NCI-H1694 treated with DMSO at 0.1 percent for 48 hours (cell line): ENCODE measurements at places on chromosomes 6 and 20.

GRCh38 chr20:54650052-54650719, 174.8 kb downstream of the DOK5 start:
- DNase-seq, result no peak

DNA sequence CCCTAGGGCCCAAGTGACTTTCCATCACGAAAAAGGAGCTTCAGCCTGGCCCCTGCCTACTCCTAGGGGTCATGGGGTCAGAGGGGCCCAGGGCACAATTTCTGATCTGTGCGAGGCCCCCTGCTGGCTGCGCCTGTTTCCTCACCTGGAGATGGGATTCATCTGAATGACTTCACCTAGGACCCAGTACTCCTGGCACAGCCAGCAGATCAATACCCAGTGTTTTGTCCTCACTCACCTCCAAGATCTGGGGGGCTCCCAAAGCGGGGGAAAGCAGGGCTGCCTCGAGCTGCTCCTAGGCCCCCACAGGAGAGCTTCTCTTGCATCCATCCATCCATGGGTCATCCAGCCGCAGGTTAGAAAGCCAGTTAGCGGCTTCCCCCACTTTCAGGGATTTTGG, 33.8 kb downstream of the CD40 start:
- no peak for DNase-seq

GRCh38 chr6:74410630-74411029, 714.6 kb downstream of the CD109 start:
- DNase-seq, result no peak

- no peak for DNase-seq
Observed at GRCh38 chr6:12032783-12033573, 20.9 kb downstream of the HIVEP1 start.

GRCh38 chr6:317448-318144, 25.3 kb downstream of the DUSP22 start:
- no peak for DNase-seq

GRCh38 chr20:3814928-3815495, 5.3 kb upstream of the AP5S1 start:
- DNase-seq, result no peak

DNA sequence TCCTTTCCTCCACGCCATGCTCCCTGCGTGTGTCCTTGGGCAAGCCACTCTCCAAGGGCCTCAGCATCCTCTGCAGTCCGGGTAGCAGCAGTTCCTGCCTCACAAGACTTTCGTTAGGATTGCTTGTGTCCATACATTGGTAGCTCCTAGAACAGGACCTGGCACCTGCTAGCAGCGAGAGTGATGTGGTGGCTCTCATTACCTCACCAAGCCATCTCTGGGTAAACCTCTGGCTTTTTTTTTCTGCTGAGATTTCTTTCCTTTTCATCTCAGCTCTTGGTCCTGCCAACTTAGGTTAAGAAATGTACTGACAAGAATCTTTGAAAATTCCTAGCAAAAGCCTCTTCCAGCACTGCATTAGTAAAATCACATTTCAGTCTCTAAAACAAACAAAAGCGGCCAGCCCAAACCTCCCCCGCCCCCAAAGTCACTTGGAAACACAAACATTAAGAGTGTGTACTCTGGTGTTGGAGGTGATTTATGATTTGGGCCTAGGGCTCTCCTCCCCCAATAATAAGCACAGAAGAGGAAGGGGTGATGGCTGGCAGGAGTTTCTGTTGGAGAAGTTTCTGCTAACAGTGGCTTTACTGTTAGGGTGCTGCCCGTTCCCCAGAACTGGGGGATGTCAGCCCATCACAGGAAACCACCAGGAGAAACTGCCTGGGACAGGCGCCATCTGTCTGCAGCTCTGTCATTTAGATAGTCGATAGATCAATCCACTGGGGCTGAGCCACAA, 199.2 kb downstream of the CD83 start:
- DNase-seq, result no peak

DNA sequence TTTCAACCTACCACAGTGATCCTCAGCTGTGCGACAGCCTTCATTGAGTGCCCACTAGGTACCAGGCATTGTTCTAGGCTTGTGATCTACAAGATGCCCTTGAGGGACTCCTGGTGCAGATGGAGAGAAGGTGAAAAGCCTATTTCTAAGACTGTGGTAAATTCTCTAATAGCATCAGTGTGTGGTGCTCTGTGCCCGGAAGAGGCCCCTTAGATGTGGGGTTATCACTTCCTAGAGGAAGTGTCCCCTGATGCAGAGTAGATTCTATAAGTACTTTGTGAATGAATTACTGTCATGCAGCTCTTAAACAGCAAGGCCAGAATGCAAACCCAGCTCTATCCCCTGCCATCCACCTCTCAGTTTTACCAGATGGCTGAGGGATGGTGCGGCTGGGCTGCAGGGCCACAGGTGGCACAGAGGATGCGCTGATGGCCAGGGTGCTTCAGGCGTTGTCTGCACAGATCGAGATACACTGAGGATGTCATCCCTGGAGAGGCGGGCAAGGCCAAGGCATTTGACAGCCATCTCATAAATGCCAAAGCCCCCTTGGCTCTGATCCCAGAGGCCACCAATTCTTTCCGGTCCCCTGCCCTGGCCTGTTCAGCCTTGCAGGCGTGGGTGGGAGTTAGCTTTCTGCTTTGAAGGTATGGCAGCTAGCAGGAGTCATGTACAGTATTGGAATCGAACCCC, 96.7 kb downstream of the TOX2 start:
- no peak for DNase-seq

DNA sequence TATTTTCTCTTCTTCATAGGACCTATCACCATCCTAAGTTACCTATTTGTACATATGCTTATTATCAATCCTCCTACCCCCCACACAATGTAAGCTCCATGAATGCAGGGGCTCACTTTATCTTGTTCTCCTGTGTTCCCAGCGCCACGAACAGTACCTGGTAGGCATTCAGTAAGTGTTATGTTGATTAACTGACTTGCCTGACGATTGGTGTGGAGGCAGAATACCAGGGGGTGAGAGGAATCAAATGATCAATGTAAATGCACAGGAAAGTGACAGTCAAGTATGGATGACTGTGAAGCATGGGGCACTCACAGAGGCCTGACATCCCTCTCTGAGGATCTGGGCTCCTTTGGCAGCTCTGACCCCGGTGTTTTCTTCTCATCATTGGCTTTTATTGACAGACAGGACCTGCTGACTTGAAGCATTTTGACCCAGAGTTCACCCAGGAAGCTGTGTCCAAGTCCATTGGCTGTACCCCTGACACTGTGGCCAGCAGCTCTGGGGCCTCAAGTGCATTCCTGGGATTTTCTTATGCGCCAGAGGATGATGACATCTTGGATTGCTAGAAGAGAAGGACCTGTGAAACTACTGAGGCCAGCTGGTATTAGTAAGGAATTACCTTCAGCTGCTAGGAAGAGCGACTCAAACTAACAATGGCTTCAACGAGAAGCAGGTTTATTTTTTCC, 6.1 kb upstream of the IFT52 start:
- DNase-seq, result no peak

DNA sequence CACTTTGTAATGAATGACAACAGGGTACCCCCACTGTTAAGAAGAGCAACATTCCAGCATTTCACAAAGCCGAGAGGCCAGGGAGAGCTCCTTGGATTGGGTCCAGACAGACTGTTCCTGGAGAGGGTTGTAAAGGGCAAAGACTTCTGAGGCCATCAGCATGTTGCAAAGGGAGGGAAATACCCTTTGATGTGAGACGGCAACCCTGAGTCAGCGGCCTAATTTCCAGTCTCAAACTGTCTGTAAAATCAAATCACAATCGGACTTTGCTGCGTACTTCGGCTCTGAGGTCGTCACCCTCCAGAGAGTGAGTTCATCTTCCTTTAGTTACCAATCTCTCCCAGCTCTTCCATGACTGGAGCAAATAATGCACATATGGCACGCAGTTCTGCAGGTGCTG, 101.0 kb upstream of the DTNBP1 start:
- DNase-seq, result no peak

- DNase-seq, result no peak
Observed at GRCh38 chr6:19013026-19013705, 626.0 kb downstream of the RNF144B start.

GRCh38 chr6:16103722-16104121, 25.2 kb upstream of the MYLIP start:
- DNase-seq, result peak; percentile 82

DNA sequence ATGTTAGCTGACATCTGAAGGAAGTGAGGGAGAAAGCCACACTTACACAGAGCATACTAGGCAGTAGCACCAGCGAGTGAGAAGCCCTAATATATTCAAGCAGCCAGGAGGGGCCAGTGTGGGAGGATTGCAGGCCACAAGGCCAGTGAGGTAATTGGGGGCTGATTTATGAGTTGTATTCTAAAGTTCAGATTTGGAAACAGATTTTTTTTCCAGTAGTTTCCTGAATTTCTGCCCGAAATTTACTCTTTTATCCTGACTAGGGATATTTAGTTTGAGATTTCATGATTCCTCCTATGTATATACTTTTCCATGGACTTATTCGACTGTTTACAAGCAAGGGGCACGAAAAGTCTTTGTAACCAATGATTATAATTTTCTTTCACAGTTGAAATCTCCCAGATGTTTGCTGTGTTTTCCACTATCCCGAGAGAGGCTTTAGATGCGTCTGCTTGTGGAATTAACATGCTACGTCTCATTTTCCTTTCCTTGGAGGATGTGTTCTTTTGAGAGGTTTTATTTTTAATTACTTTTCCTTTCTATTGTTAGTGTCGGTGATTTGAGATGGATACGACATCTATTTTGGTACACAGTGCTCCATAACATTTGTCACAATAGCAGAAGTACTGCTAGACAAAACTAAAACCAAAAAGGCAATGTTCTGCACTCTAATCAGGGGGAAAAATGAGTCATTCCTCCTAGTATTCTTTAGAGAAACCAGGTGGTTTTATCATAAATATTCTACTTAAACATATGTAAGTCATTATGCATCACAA, 356.3 kb upstream of the HSF2 start:
- DNase-seq, result no peak

DNA sequence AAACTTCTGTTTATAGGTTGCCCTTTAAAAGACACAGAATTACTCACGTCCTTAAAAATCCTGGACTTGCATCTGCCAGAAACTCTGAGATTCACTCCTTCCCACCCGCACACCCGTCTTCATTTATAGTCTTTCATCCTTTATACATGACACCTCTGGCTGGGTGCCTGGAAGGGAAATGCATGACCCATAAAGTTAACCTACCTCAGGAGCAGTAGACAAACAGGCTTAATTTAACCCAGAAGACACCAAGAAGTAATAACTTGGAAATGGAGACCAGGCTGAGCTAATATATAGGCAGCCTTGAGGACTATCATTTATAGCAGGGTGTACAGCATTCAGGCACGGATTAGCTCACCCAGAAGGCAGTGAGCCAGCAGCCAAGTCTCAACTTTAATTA, 429.0 kb upstream of the NRSN1 start:
- no peak for DNase-seq

DNA sequence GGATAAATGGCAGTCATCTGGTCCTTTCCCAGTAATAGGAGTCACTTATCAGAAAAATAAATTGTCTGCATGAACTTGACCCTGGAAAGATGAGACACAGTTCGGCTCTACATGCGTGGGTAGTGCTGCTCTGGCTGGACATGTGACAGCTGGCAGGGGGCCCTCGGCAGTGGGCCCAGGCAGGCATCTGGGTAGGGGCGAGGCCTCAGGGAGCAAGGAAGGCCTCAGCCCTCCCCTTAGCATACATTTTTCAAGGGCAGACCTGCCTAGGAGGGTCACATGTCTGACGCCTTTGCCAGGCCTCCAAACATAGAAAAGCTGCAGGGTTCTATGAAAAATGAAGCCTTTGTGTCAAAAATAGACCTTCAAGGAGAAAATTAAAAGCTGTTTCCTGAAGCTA, 12.8 kb upstream of the ILRUN start:
- peak; percentile 71 for DNase-seq

- no peak for DNase-seq
Observed at GRCh38 chr6:167090171-167090570, 32.7 kb upstream of the CCR6 start.

GRCh38 chr20:23121751-23122320, 35.7 kb upstream of the CD93 start:
- no peak for DNase-seq

GRCh38 chr6:60681806-60682205, 1604.2 kb downstream of the KHDRBS2 start:
- no peak for DNase-seq

DNA sequence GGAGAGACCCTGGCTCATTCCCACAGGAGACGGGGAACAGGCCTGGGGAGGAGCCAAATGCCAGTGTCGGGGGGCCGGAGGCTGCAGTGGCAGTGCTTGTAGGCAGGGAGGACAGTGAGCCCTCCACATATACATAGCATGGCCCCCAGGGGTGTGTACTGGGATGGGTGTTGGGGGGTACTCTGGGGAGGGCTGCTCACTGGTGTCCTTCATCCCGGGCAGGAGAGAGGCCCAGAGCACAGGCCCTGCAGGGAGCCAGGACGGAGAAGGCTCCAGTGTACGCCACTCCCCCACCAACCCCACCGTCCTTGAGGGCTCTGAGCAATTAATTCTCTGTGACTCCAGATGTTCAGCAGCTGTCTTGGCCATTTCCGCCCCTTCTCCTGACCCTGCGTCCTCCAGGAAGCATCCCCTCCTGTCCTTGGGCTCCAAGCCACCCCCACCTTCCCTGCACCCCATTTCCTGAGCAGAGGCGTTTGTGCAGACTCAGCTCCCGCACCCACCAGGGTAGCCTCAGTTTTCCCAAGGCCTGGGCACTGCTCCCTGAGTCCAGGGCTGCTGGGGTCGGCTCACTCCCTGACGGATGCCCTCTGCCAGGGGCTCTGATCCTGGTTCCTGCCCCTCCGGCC, 3.4 kb upstream of the ABHD16B start:
- no peak for DNase-seq

GRCh38 chr6:107663308-107663707, 160.8 kb downstream of the SCML4 start:
- no peak for DNase-seq

DNA sequence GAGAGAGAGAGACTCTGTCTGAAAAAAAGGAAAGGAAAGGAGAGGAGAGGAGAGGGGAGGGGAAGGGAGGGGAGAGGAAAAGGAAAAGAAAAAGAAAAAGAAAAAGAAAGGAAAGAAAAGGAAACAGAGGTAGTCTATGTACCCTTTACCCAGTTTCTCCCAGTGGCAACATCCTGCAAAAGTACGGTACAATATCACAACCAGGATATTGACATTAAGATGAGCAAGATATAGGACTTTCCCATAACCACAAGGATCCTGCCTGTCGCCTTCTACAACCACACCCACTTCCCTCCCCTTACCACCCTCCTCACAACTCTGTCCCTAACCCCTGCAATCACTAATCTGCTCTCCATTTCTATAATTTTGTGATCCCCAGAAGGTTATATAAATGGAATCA, 4.0 kb downstream of the C20orf96 start:
- no peak for DNase-seq
